Renal cortex interstitium (tissue), 15 donors: ENCODE measurements at places on chromosomes 2 and 18. TPM values are rescaled to one million over a fixed set of nuclear protein-coding genes. Genes with fewer than 3 reads are reported as not detected.

The PLA2R1 gene
- polyA plus RNA-seq, result 117 TPM

The BOLL gene
- not detected for polyA plus RNA-seq

The TTC39C gene
- polyA plus RNA-seq, result 9.1 TPM

The DSG1 gene
- 0.03 TPM for polyA plus RNA-seq

The EML6 gene
- 11.5 TPM for polyA plus RNA-seq

The MYO7B gene
- polyA plus RNA-seq, result 22.2 TPM

The VAMP8 gene
- 88.1 TPM for polyA plus RNA-seq

The G6PC2 gene
- polyA plus RNA-seq, result not detected

The MAP2 gene
- polyA plus RNA-seq, result 33.0 TPM

The CRYGB gene
- polyA plus RNA-seq, result not detected

The CCDC74B gene
- polyA plus RNA-seq, result 17.4 TPM

The ABCB11 gene
- not detected for polyA plus RNA-seq

The RNF25 gene
- polyA plus RNA-seq, result 44.4 TPM

The CRYBA2 gene
- polyA plus RNA-seq, result not detected

The PTPRN gene
- polyA plus RNA-seq, result 0.16 TPM

The CCDC141 gene
- 0.22 TPM for polyA plus RNA-seq

The RFTN2 gene
- polyA plus RNA-seq, result 17.4 TPM

The IL1A gene
- 0.09 TPM for polyA plus RNA-seq

The AQP12A gene
- not detected for polyA plus RNA-seq

The SGPP2 gene
- polyA plus RNA-seq, result 19.3 TPM

The PELI1 gene
- polyA plus RNA-seq, result 31.2 TPM

The LBH gene
- polyA plus RNA-seq, result 99.8 TPM

The CYS1 gene
- 103 TPM for polyA plus RNA-seq

The CFAP53 gene
- 3.5 TPM for polyA plus RNA-seq

The ZNF514 gene
- 46.7 TPM for polyA plus RNA-seq

The ARMC9 gene
- polyA plus RNA-seq, result 27.0 TPM

The CGREF1 gene
- polyA plus RNA-seq, result 7.4 TPM

The PLGLB2 gene
- polyA plus RNA-seq, result 3.2 TPM

The CHRNA1 gene
- 4.1 TPM for polyA plus RNA-seq

The SPR gene
- 10.1 TPM for polyA plus RNA-seq

The ALPI gene
- polyA plus RNA-seq, result 0.07 TPM

The UGT1A1 gene
- 0.56 TPM for polyA plus RNA-seq

The PDE1A gene
- polyA plus RNA-seq, result 18.5 TPM

The TLK1 gene
- polyA plus RNA-seq, result 51.3 TPM

The GALNT13 gene
- polyA plus RNA-seq, result 2.4 TPM

The UXS1 gene
- polyA plus RNA-seq, result 74.8 TPM

The TANC1 gene
- 52.9 TPM for polyA plus RNA-seq

The NRP2 gene
- 69.1 TPM for polyA plus RNA-seq

The SERPINB10 gene
- not detected for polyA plus RNA-seq

The CROCC2 gene
- 0.05 TPM for polyA plus RNA-seq
